ENCODE measurements at places on chromosomes 11 and 22. TPM values are rescaled to one million over a fixed set of nuclear protein-coding genes. Genes with fewer than 3 reads are reported as not detected.

Gene GPHA2
- not detected for total RNA-seq

Gene OR4S2
- not detected for total RNA-seq

DNA sequence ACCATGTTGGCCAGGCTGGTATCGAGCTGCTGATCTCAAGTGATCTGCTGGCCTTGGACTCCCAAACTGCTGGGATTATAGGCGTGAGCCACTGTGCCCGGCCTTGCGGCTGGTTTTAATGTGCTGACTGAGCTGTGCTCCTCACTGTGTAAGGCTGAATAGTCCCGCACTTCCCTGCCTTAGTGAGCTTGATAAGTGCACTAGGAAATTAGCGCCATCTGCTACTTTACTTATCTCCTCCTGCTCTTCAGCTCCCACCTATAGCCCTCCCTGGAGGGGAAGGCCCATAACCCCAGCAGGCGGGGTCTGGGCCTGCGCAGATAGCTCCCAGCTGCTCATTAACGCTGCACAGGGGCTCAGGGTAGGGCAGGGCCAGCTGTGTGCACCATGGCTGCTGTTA lies 49.4 kb downstream of the CLMP start:
- DNase-seq, result no peak

DNA sequence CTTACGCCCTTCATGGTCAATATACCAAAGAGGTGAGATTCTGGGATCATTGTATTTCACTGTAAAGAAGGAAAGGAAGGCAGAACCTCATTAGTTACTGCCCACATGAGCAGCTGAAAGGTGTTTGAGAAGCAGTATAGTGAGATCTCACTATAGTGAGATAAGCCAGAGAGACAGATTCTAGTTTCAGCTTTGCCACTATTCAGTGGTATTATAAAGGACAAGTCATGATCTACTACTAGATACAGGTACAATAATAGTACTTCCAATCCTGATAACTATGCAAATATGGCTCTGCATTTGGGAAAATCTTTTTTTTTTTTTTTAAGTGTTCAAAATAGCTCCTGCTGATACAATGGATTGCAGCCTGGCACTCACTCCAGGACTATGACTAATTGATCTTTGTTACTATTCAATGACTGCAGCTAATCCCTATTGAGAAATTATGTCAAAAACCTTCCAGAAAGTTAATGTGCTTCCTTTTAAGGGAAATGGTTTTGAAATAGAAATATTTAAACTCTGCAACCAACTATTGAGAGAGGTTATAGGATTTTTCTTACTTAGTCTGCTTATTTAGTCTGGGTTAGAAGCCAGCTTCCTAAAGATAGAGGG lies 8.3 kb upstream of the DLAT start:
- DNase-seq, result no peak

Gene MOGAT2
- not detected for total RNA-seq

- DNase-seq, result no peak
Measured at GRCh38 chr11:94322501-94322900, 18.1 kb downstream of the IZUMO1R start.

- DNase-seq, result peak; percentile 19
Measured at GRCh38 chr11:6925636-6926207, 504 bp upstream of the ZNF215 start.

GRCh38 chr11:26846227-26846626 lies 124.4 kb upstream of the SLC5A12 start:
- DNase-seq, result no peak

Gene CLCF1
- 10.7 TPM for total RNA-seq

Gene RAG2
- not detected for total RNA-seq

- no peak for DNase-seq
Measured at GRCh38 chr11:13149991-13150390, 127.6 kb upstream of the BMAL1 start.

Gene CFAP300
- total RNA-seq, result 3.4 TPM

DNA sequence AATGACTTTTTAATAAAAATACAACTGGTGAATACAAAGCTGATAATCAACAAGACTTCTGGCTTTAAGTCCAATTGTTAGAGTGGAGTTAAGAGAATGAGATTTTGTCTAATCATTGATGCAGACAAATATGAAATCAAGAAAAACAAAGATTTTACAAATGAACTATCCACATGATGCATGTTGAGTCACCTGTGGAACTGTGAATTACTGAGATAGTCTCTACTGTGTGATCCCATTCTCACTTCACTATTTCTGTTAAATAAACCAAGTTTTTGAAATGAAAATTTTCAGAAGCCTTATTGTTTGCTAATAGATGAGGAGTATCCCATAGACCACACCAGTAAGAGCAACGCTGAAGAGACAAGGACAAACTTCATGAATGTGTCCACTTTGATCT lies 8.4 kb upstream of the CTSC start:
- DNase-seq, result no peak

DNA sequence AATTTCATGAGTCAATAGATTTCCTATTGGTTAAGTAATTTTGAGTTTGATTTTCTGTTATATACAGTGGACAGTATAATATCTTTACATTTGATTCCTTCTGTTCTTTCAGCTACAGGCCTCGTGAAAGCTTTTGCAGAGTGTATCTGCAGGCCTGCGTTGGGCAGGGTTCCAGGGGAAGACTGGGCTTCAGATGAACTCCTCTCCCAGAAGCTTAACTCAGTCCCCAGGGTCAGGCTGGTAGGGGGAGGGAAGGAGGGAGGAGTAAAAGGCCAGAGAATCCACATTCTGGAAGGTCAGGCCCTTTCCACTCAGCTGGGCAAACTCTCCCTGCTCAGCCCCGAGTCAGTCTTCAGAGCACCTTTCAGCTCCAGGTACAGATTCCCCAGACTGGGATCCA lies 100.4 kb upstream of the NECTIN1 start:
- no peak for DNase-seq

Gene SELENOM
- 263 TPM for total RNA-seq

Gene OR9Q2
- not detected for total RNA-seq

Gene UCP2
- 7.6 TPM for total RNA-seq

Gene PNPLA5
- not detected for total RNA-seq

- DNase-seq, result peak; percentile 21
Measured at GRCh38 chr22:31350410-31350863, 4.3 kb upstream of the PATZ1 start.

DNA sequence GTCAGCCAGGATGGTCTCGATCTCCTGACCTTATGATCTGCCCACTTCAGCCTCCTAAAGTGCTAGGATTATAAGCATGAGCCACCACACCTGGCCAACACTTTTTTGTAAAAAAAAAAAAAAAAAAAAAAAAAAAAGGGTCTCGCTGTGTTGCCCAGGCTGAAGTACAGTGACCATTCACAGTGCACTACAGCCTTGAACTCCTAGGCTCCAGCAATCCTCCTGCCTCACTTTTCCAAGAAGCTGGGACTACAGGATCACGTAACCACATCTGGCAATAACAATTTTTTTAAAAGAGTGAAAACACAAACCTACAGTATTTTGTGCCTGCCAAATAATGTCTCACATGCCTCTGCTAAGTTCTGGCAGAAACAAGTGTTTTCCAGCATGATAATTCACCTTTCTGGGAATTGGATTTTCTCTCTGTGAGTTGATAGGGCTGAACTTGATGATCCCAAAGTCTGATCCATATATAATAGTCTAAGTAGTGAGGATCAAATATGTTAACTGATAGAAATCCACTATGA lies 30.6 kb downstream of the ADORA2A start:
- DNase-seq, result no peak

- no peak for DNase-seq
Measured at GRCh38 chr22:49574205-49574880, 253.3 kb downstream of the BRD1 start.

DNA sequence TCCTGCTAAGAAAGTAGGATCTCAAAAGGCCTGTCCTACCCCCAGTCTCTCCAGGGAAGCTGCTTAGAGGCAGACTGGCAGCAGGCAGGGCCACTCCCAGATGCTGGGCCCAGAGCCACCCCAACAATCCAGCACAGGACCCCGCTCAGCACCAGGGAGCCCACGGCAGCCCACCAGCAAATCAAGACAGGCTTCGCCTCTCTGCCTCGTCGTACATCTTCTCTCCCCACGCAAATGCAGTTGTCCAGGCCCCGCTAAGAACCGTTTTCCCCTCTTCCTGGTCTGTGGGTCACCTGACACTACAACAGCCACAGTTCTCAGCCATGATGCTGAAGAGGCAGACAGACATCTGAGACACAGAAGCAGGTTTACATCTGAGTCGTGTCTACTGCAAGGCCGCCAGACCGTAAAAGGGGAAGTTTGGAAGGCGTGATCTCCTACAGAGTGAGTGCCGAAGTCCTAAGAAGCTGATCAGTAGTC lies 51.1 kb downstream of the IGSF9B start:
- DNase-seq, result no peak

Gene ASPHD2
- 0.85 TPM for total RNA-seq

DNA sequence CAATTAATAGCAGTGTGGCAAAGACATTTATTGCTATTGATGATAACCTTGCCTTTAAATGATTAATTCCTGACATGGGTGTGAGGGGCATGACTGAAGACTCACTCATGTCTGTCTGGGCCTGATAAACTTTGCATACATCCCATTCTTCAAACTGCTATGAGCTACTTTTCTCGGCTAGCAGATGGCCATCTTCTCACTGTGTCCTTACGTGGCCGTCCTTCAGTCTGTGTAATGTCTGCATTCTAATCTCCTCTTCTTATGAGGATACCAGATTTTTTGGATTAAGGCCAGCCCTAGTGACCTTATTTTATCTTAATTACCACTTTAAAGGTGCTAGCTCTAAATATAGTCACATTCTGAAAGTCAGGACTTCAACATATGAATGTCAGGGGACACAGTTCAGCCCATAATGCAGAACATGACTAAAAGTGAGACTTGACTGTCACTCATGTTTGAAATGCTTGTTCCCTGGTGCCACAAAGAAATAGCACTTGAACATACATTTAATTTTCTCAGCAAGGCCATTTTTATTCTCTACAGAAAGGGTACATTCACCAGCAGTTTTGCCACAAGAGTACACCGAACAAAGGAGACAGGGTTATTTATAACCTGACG lies 32.3 kb downstream of the OR10A6 start:
- DNase-seq, result no peak

Gene OR10D3
- total RNA-seq, result not detected

Gene MUC6
- not detected for total RNA-seq

- DNase-seq, result no peak
Measured at GRCh38 chr11:45043755-45044475, 93.2 kb upstream of the TP53I11 start.

DNA sequence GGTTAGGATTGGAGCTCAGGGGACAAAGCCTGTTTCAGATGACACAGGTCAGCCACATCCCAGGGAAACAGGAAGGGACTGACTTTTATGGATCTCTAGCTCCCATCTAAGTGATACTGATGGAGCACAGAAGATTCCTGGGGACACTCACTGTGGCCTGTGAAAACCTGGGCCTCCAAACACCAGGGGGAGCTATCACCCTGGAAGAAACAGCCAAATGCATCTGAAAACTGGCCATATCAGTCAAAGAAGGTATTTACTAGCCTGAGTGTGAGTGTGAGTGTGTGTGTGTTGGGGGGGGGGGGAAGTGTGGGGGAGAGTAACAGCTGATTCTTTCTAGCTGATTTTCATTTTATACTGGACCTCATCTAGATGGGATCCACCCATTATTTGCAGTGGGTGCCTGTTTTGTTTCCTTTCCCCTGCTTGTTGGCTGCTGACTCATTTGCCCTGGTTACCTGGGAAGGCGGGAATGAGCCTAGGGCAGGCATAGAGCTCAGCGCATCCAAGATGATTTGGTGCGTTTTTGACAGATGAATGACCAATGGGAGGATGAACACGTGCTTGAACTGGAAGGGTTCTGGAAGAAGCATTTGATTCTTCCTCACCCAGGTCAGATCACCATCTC lies 284.0 kb downstream of the KIRREL3 start:
- DNase-seq, result peak; percentile 25

Gene ART5
- not detected for total RNA-seq

GRCh38 chr22:46421267-46421666 lies 85.8 kb downstream of the TRMU start:
- no peak for DNase-seq

Gene NLRP14
- not detected for total RNA-seq

- no peak for DNase-seq
Measured at GRCh38 chr11:19895776-19896175, 183.1 kb downstream of the NAV2 start.

GRCh38 chr11:124920870-124921609 lies 2.0 kb downstream of the HEPN1 start:
- DNase-seq, result no peak

DNA sequence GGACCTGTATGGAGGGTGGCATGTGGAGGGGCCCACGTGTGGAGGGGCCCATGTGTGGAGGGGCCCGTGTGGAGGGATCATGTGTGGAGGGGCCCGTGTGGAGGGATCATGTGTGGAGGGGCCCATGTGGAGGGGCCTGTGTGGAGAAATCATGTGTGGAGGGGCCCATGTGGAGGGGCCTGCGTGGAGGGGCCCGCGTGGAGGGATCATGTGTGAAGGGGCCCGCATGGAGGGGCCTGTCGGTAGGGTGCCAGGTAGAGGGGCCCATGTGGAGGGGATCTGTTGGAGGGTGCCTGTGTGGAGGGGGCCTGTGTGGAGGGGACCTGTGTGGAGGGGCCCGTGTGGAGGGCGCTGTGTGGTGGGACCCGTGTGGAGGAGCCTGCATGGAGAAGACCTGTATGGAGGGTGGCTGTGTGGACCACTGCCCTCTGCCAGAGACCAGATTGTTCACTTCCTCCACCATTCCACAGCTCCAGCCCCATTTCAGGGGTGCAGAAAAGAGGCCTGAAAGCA lies 47.0 kb downstream of the IGLL5 start:
- DNase-seq, result no peak

DNA sequence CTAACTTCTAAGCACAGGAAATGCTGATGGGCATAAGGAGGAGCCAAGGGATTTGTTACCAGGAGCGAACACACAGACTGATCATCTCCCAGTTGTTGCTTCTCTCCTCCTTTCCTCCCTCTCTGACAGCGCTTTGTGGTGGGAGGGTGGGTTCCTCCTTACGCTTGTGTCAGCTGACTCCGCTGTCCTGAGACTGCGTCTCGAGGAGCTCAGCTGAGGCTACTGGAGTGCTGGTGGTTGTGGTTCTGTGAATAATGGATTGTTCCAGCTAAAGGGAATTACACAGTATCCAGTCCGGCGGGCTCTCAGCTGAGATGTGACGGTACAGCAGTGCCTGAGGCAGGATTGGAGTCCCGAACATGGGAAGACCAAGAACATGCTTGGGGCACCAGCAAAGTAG lies 113.4 kb downstream of the CTNND1 start:
- no peak for DNase-seq

GRCh38 chr11:33310720-33311500 lies 53.7 kb downstream of the HIPK3 start:
- no peak for DNase-seq

Gene DNAL4
- total RNA-seq, result 8.6 TPM

DNA sequence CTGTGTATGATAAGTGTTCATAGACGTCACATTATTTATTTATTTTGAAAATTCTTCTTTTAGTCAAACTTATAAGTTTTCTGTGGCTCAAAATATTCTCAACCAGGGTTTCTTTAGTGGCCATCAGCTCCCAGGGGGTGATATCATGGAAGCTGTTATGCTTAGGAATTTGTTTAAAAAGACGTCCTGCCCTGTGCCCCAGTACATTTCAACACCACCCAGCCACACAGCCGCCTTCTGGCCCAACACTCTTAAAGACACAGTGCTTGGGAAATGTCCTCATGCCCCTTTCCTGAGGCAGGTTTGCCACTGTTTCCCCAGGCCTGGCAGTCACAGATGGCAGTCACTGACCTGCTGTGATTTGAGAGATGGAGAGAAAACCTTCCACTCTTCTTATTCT lies 19.9 kb downstream of the TSKU start:
- no peak for DNase-seq

All from HFFc6 (cell line).